ENCODE measurements at places on chromosomes 3 and 15. TPM values are rescaled to one million over a fixed set of nuclear protein-coding genes. Genes with fewer than 3 reads are reported as not detected.

Gene CIDEC
- total RNA-seq, result not detected

Gene TEX55
- total RNA-seq, result not detected

Gene CLDN18
- not detected for total RNA-seq

Gene ECE2
- total RNA-seq, result not detected

Gene RTP1
- not detected for total RNA-seq

Gene MFAP1
- 28.5 TPM for total RNA-seq

Gene TRPC1
- 5.9 TPM for total RNA-seq

Gene LRRC3B
- total RNA-seq, result not detected

Gene PLAAT1
- 0.54 TPM for total RNA-seq

Gene IL17RD
- 0.72 TPM for total RNA-seq

Gene PLS1
- 1.7 TPM for total RNA-seq

Gene DAG1
- total RNA-seq, result 30.8 TPM

Gene STAC
- 0.36 TPM for total RNA-seq

Gene DUOXA1
- not detected for total RNA-seq

Gene SUCNR1
- total RNA-seq, result not detected

Gene OR5K2
- total RNA-seq, result not detected

Gene CCR2
- not detected for total RNA-seq

Gene ALDH1L1
- not detected for total RNA-seq

Gene FRMD5
- total RNA-seq, result 5.4 TPM

Gene MUC20
- total RNA-seq, result not detected

Gene SNAP23
- 72.5 TPM for total RNA-seq
